Cortex of kidney (tissue), 1 donor: ENCODE measurements at places on chromosomes 2 and 18.

GRCh38 chr2:229314117-229314516 lies 43.0 kb upstream of the PID1 start:
- DNase-seq, result no peak

GRCh38 chr2:150876251-150876950 lies 385.3 kb downstream of the RBM43 start:
- DNase-seq, result no peak

GRCh38 chr2:231124838-231125568 lies at the start of gene HTR2B:
TSS of gene HTR2B (minus strand) at chr2:231125042. CDS start at chr2:231123764, 1,278 bp downstream.
- no peak for DNase-seq

GRCh38 chr2:98477036-98477435 lies 32.4 kb downstream of the INPP4A start:
- no peak for DNase-seq

- no peak for DNase-seq
Measured at GRCh38 chr2:112031473-112032223, 23.4 kb upstream of the TMEM87B start.

DNA sequence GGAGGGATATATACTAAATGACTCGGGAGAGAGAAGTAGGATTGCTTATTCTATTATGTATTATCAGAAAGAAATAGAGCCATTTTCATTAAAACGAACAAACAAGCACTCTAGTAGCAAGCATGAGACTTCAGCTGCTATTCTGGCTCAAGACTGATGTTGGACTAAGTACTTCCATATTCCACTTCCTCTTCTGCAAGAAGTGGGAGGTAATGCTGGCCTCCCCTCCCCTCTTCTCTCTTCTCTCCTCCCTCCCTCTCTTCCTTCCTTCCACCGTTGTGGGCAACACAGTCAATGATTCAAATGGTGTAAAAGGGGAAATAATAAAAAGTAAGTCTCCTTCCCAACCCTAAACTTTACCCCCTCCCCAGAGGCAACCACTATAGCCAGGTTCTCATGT lies 62.6 kb downstream of the EMX1 start:
- no peak for DNase-seq

GRCh38 chr18:23588836-23589560 lies 2.7 kb upstream of the NPC1 start:
- DNase-seq, result no peak

DNA sequence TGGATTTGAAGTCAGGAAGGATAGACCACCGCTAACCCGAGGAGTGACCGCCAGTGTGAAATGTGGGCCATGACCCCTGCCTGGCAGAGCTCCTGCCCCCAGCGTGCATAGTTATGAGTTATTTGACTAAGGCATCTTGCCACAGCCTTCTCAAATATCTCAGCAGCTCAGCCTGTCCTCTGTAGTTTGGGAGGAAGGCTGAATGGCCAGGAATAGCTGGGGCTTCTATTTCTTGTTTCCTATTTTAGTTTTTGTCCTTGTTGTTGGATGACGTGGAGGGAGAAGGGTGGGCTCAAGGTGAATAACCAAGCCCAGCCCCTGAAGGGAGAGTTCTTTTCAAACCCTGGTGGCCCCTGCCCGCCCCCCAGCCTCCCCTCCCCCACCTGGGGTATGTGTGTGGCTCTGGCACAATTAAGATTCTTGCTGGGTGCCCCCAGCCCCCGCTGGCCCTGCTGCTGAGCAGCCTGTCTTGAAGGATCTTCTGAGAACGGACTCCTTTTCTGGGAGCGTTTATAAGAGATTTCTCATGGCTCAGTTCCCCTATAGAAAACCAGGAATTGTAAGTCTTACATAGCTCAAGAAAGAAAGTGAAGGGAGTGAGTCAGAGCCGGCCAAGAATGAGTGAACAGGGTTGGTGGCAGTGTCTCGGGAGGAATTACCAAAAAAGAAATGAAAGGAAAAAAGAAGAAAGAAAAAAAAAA lies 157.4 kb downstream of the GLI2 start:
- DNase-seq, result no peak

DNA sequence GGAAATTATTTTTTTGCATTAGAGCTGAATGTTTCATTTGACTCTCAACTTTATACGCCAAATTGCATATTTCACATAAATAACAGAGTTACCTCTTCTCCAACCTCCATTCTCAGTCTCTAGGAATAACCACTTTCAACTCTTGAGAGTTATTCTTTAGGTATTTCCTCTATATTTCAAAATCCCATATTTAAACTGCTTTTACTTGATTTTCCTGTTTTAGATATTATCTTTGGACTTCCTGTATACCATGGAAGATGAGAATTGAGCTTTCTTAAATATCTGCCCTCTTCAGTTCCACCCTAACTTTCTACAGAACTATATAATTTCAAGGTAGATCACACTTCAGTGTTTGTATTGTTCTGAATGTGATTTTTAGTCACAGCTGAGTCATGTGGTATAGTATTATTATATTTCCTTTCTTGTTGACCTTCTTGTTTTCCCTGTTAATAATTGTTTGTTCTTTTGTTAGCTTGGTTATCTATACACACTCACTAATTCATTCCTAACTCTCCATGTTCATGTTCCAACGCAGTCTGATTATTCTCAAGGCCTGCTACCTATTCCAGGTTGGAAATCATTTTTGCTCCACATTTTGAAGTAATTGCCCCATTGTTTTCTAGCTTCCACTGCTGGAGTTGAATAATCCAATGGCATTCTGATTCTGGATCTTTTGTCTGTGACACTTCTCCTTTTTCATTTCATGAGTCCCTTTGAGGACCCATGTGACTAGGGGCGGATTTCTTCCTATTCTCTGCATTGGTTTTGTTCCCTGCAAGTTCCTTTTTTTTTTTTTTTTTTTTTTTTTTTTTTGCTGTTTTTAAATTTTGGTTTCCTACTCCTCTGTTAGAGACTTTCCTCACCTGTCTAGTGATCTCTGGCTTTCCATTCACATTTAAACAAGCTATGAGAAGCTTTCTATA lies 156.8 kb upstream of the RBMS1 start:
- DNase-seq, result no peak

- DNase-seq, result no peak
Measured at GRCh38 chr2:128291161-128291843, 27.4 kb downstream of the HS6ST1 start.

GRCh38 chr2:60216452-60216995 lies 336.9 kb downstream of the BCL11A start:
- no peak for DNase-seq
